Neural crest cell (in vitro differentiated cells): ENCODE measurements at places on chromosomes 16 and 17. TPM values are rescaled to one million over a fixed set of nuclear protein-coding genes. Genes with fewer than 3 reads are reported as not detected.

Gene TLCD1
- 6.1 and 6.3 TPM in 2 replicates for total RNA-seq

GRCh38 chr16:89695875-89696669, 5.4 kb downstream of the SPATA2L start:
- H3K4me1 ChIP-seq = peaks cover 12% of the 10 kb centered on the region
- no peaks in the 10 kb centered on the region for H3K27me3 ChIP-seq
- DNase-seq = no peak
- no peak overlapping the region for H3K27ac ChIP-seq
- no peak overlapping the region for H3K4me3 ChIP-seq

Gene EVPLL
- not detected in 2 replicates for total RNA-seq

Gene EMP2
- total RNA-seq = 23.4 and 28.1 TPM in 2 replicates

DNA sequence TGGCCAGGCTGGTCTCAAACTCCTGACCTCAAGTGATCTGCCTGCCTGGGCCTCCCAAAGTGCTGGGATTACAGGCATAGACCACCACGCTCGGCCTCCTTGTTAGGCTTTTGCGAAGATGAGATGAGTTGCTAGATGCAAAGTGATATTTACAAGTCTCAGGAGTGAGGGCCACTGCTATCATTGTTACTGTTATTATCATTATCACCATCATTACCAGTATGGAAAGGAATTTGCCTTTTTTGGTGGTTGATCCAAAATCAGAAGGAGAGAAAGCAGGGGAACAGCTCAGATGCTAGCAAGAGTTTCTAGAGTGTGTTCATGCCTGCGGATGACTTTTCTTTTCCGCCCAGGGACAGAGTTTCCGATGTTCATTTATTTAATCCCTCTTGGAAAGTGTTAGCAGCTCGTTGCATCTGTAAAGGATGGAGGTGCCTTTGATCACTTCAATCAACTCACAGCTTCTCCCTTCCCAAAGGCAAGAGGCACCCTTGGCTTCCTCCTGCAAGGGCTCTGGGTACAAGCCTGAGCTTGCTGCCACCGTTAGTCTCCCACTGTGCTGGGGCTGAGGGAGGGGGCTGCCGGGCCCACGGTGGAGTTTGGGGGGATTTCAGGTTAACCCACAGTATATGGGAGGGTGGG, 21.6 kb downstream of the ITPRIPL2 start:
- H3K4me3 ChIP-seq = no peak overlapping the region
- H3K27ac ChIP-seq = peak overlapping the region; percentile 35
- no peaks in the 10 kb centered on the region for H3K27me3 ChIP-seq

DNA sequence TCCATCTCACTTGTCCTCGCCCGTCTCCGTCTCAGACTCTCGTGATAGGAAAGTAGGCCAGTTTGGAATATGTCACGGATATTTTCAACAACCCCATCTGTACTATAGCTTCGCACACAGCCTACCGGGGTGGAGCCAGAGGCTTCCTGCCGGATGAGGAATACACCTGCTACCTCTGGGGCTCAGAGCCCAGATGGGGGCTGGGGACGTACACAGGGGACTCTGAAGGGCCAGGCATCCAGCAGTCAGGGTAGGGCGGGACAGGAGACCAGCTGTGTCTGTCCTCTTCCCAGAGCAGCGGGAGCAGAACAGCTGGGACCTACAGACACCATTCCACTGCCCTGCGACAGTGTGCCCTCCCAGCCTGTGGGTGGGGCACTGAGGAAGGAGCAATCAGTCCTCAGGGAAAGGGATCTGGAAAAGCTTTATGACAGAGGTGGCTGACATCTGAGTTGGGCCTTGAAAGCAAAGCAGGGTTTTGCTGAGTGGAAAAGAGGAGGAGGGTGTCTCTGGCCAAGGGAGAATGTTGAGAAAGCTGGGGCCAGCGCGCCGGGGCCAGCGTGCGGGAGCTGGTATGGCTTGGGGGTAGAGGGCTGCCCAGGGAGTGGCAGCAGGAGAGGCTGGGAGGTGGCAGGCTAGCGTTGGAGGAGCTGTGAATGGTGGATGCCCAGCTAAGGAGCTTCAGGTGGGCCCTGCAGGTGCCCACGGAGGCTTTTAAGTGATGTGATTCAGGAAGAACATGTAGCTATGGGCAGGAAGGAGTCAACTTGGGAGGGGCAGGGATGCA, 11.5 kb upstream of the SRCIN1 start:
- DNase-seq = no peak
- no peak overlapping the region for H3K4me3 ChIP-seq
- H3K36me3 ChIP-seq = no peaks in the 10 kb centered on the region
- H3K4me1 ChIP-seq = peaks cover 3% of the 10 kb centered on the region
- peak overlapping the region; percentile 36 for H3K27ac ChIP-seq

Gene EXOC3L1
- total RNA-seq = 0.30 and 0.44 TPM in 2 replicates
